ENCODE measurements at places on chromosomes 6 and 20.

GRCh38 chr6:139449611-139450000, 75.2 kb upstream of the CITED2 start:
- DNase-seq: peak; percentile 39

- DNase-seq: no peak
Observed at GRCh38 chr6:111990214-111990613, 63.7 kb upstream of the CCN6 start.

- DNase-seq: no peak
Observed at GRCh38 chr6:4655196-4656025, 120.8 kb upstream of the CDYL start.

GRCh38 chr6:20687494-20687893, 153.2 kb downstream of the CDKAL1 start:
- no peak for DNase-seq

DNA sequence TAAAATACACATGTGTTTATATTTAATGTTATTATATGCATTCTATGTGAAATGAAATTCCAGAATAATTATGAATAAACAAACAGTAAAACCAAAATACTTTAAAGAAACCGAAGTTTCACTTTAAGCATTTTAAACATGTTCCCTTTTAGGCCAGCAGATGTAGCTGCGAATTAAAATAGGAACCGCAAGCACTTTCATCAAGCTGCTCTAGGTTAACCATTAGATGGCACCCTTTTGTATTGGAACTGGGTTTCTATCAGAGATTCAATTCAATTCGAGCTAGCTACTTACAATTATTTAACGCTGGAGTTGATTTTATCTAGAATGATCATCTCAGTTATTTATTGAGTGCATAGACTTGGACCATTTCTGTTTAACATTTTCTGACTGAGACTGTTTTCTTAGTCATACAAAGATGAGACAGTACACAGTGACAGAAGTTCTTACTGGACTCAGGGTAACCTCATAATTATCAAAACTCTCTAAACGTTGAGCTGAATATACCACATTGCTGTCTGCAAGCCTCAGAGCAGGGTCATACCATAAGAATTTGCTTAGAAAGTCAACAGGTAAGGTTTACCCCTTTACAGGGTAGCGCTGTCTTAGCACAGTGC, 8.5 kb downstream of the TMEM242 start:
- peak; percentile 81 for DNase-seq

- no peak for DNase-seq
Observed at GRCh38 chr6:25934735-25935313, 4.3 kb upstream of the SLC17A2 start.

DNA sequence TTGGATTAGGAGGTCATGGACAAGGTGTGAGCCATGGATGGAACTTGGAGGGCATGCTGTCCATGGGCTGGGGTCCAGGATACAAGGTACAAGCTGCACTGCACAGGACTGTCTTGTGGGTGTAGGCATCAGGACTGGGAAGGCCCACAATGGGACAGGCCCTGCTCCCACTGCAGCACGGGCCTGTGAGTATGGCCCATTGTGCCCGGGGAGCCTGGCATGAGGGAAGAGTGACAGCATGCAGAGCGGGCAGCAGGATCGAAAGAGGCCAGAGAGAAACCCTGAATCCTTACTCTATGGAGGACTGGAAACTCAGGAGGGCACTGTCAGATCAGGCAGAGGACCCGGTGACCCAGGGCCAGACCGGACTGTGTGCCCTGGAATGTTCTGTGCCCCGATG, 211.3 kb downstream of the PREX1 start:
- DNase-seq: no peak

DNA sequence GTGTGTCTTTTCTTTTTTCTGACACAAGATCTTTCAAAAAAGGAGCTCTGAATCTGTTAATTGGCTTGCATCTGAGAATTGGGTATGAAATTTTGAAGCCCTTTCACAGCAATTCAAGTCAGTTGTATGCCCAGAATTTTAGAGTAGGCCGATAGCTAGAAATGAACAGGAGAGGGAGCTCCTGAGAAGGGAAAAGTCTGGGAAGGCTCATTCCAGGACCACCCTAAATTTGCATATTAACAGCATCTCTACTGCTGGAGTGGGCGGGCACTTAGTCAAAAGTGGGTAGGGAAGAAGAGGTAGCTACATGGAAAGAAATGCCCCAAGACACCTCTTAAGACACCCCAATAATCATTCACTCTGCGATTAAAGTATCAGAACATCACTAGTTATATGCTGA, 928.3 kb downstream of the TBC1D32 start:
- no peak for DNase-seq

DNA sequence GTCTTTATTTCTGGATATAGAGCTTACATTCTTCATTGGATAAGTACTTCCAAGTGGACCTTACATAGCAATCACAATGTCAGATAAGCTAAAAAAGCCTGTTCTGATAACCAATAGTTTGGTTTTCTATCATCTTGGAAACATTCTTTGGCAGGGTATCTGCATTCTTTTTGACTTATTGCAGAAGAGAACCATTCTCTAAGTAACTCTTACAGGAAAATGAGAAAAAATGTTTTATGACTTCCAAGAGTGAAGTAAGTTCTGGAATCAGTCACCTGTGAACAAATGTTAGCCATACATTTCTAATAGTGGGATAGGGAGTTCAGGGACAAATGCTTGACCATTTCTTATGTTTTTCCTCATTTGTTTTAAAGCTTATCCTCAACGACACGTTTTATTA, 564.0 kb downstream of the CD109 start:
- DNase-seq: no peak

DNA sequence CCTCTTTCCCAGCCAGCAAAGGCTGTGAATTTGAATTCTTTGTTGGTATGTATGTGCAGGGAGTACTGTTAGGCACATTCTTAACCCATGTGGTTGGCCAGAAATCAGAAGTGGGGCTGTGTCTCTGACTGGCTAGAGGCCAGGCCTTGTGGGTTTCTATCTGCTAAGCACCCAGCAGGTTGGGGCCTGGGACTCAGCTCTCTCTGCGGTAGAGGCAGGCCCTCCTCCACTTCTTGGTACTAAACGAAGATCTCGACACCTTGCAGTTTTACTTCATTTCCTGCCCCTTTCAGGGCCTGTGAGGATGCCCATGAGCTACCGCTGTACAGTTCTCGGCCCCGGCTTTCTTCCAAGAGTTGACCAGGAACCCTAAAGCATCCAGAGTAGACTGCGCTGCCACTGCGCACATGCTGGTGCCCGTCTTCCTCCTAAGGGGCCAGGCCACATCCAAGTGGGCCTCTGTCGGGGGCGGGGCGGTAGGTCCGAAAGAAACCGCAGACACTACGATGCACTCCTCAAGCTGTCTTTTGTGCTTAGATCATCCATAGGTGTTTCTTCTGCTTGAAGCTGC, 51.1 kb downstream of the TCP11 start:
- peak; percentile 91 for DNase-seq

GRCh38 chr6:52696418-52696817, 25.5 kb downstream of the TMEM14A start:
- DNase-seq: no peak

- no peak for DNase-seq
Observed at GRCh38 chr6:73041051-73041450, 184.2 kb downstream of the KHDC1L start.

DNA sequence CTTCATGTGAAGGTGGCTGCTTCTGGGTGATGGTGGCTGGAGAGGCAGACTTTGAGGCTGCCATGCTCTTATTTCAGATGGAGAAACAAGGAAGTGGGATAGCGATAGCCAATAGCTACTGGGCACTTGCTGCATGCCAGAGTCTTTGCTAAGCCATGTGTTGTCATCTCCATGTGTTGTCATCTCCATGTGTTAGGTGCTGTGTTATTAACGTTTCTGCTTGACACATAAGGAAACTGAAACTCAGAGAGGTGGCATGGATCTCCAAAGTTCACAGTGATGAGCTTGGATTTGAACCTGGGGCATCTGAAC, 16.9 kb downstream of the KIAA1755 start:
- DNase-seq: no peak

- DNase-seq: no peak
Observed at GRCh38 chr20:62707276-62707920, 1.2 kb upstream of the NTSR1 start.

DNA sequence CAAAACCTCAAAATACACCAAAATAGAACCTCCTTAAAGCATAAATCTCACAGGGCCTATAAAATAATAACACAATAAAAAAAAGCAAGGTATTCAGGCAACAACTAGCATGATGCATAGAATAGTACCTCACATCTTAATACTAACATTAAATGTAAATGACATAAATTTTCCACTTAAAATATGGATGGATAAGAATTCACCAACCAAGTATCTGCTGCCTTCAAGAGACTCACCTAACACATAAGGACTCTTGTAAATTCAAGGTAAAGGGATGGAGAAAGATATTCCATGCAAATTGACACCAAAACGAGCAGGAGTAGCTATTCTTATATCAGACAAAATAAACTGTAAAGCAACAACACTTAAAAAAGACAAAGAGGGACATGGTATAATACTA, 52.2 kb downstream of the PERP start:
- no peak for DNase-seq

DNA sequence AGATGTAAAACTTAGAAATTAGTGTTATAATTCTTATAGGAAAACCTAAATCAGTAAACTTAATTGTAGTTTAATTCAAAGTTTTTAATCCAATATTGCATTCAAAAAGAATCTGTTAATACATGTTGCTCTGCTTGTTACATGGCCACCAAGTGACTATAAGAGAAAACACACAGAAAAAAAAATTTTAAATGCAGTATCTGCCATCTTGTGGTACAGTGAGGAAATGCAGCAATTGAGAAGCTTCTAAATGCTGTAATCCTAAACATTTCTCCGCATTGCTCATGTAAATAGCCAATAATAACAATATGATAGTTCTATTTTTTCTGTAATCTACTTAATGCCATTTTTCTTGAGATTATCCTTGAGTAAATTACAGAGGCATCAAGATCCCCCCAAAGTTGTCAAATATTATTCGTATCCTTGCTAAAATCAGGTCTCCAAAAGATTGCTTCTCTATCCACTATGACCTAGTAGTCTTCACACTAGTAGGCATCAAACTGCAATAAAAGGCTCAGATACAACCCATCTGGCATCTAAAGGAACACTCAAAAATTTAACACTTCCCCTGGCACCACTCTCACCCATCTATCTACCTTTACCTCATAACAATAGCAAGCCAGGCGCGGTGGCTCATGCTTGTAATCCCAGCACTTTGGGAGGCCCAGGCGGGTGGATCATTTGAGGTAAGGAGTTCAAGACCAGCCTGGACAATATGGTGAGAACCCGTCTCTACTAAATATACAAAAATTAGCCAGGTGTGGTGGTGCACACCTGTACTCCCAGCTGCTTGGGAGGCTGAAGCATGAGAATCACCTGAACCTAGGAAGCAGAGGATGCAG, 34.6 kb downstream of the HDAC2 start:
- peak; percentile 76 for DNase-seq

GRCh38 chr6:138004430-138005287, 102.6 kb downstream of the PERP start:
- peak; percentile 33 for DNase-seq

DNA sequence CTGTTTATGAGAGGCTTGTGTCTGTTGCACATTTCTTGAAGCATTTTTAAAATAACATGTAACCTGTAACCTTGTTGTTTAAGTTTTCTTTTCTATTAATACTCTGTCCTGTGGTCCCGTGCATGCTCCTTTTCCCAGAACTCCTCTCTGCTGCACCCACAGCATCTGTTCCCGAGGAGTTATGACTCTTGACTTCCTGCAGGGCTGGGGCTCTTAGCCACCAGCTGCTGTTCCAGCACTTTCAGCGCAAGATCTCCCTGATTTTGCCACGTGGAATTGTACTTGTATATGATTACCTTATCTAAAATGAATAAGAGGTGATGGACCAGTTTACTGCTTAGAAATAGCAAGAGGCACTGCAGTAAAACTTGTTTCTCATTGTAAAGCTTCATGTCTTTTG, 150.6 kb downstream of the QKI start:
- DNase-seq: peak; percentile 51

DNA sequence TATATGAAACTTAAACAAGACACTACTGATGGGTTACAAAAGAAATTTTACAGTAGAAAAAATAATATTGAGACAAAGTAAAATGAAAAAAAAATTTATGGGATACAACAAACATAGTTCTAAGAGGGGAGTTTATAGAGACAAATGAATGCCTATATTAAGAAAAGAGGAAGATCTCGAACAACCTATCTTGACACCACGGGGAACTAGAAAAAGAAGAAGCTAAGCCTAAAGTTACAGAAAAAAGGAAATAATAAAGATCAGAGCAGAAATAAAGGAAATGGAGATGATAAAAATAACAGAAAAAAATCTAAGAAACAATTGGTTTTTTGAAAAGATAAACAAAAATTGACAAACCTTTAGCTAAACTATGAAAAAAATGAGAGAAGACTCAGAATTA, 9.1 kb upstream of the ECHDC1 start:
- no peak for DNase-seq

DNA sequence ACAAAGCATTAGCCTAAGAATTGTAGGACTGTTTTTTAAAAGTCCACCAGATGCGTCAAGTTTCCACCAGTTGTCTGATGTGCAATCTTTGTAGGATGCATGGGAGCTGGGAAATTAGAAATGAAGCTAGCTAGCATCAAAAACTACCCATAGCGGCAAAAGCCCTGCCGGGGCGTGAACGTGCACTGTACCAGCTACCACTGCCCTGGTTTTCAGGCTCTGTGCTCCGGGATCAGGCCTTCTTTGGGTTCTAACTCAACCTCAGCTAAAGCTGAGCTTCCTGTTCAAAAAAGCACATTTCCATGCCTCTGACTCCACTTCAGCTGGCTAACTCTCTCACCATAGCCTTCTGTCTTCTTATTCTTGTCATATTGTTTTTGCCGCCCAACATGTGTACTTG, 26.9 kb upstream of the FUCA2 start:
- no peak for DNase-seq

Data from astrocyte of the spinal cord (primary cell).